A375 (cell line): ENCODE measurements at places on chromosomes 13 and 19. TPM values are rescaled to one million over a fixed set of nuclear protein-coding genes. Genes with fewer than 3 reads are reported as not detected.

The FCAR gene
- total RNA-seq, result not detected in 2 replicates

The ATP8B3 gene
- 1.5 and 1.7 TPM in 2 replicates for total RNA-seq

The C3 gene
- 7.9 and 15.0 TPM in 2 replicates for total RNA-seq

The SMIM44 gene
- not detected in 2 replicates for total RNA-seq

The KLK13 gene
- total RNA-seq, result not detected in 2 replicates

The C19orf85 gene
- not detected in 2 replicates for total RNA-seq

The ZSCAN4 gene
- total RNA-seq, result not detected in 2 replicates

The ZNF528 gene
- 9.3 and 15.6 TPM in 2 replicates for total RNA-seq

The KCTD15 gene
- total RNA-seq, result 103 and 117 TPM in 2 replicates
